Nucleus accumbens (tissue), 56 donors: ENCODE measurements at places on chromosomes 7 and 10.

DNA sequence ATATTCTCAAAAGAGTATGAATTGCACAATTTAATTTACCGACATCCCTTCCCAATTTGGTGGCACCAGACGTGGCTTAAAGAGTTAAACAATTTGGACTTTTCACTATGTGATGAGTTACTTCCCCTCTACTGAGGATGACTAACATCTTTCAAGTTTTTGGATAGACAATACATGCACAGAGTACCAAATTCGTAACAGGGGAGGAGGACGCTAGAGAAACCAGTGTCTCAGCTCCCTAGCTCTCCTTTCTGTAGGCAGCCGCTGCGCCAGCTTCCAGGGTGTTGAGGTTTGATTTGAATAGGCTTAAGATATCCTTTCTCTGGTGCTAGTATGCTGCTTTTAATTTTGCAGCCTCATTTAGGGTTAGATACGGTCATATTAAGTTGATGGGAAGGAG, 69.2 kb downstream of the GNA12 start:
- no peak for DNase-seq

DNA sequence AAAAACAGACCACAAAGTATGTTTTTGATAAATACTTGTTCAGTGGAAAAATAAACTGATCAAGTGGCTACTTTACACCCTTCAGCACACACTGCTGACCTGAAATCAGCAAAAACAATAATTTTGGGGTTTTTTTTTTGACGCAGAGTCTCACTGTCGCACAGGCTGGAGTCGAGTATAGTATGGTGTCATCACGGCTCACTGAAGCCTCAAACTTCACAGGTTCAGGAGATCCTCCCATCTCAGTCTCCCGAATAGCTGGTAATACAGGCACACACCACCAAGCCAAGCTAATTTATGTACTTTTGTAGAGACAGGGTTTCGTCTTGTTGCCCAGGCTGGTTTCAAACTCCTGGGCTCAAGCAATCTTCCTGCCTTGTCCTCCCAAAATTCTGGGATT, 30.6 kb downstream of the TARP start:
- DNase-seq, result no peak

GRCh38 chr10:100731407-100732240, 13.8 kb upstream of the PAX2 start:
- DNase-seq, result no peak

- DNase-seq, result no peak
Measured at GRCh38 chr7:150721970-150722373, 5.6 kb downstream of the GIMAP1 start.

GRCh38 chr7:32479574-32480200, 10.5 kb downstream of the LSM5 start:
- no peak for DNase-seq

DNA sequence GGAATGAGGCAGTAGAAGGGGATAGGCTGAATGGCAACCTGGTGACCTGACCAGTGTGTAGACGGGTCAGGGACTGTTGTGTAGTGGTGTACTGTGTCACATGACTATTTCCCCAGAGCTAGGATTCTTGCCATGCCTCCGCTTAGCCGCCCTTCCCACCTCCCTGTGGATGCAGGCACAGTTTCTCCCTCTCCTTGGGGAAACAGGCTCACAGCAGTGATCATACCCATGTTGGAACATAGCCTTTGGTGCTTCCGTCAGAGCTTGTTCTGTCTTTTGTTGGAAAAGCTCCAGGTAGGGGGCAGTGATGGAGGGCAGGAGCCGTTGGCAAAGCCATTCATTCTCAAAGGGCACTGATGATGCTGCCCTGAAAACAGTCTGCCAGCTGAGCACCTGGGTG, 44.3 kb downstream of the OGDH start:
- DNase-seq, result peak; percentile 16

GRCh38 chr7:142556740-142557139, 192.5 kb upstream of the PRSS1 start:
- DNase-seq, result no peak

DNA sequence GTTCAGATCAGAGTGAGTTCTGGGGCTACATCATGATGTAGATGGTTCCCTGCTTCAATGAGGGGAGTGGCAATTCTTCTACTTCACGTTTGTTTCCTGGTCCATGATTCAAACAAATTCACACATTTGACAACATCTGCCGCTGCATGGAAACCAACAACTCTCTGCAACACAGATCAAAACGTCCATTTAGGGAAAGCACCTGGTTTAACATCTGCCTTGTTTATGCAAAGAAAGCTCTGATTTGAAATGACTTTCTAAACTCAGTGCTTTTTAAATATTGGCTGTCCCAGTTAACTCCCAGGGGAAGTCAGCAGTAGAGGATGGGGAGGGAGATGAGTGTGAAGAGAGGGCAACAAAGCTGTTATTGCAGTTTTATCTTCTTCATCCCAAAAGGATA, 93.8 kb downstream of the GAD2 start:
- DNase-seq, result no peak

DNA sequence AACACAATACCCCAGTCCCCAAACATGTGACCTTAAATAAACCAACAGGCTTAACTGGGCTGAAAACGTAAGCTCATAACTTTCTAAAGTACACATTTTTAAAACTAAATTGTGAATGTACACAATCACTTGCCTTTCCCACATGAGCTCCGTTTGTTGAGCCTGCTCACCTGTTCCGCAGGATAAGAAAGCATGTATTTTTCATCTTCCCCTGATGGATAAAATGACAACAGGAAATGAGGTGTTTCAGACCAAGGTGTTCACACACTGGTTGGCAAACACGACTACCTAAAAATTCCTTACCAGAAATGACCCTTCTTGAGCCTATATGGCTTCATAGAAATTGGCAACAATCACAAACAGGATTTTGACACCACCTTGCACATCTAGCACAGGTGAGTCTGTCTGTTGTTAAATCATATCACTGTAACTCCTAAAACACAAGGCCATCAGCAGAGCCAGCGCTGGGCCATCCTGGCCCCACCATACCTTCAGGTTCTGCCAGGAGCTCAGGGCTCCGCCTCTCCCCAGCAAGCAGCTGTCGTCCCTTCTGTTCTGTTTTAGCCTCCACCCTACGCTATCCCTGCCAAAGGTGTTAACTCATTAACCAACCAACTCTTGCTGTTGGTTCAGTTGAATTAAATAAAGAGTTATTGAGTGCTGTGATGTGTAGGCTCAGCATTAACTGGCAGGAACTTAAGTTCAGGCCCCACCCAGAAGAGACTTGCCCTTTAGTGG, 73.6 kb upstream of the RNF32 start:
- no peak for DNase-seq

DNA sequence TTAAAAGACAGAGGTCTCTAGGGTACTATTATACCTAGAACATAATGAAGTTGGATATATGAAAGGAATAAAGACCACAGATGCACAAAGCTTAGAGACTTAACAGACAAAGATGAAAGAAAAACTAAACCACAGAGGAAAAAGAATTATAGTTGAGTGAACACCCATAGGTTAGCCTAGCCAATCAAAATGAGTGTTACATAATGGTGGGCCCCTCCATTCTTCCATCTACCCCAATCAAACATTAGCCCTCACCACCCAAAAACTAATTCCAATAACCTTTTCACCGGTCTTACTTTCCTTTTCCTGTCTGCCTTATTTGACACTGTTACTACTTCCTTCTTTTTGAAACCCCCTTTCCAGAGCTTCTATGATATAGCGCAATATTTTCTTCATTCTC, 130.1 kb downstream of the ELMO1 start:
- no peak for DNase-seq

DNA sequence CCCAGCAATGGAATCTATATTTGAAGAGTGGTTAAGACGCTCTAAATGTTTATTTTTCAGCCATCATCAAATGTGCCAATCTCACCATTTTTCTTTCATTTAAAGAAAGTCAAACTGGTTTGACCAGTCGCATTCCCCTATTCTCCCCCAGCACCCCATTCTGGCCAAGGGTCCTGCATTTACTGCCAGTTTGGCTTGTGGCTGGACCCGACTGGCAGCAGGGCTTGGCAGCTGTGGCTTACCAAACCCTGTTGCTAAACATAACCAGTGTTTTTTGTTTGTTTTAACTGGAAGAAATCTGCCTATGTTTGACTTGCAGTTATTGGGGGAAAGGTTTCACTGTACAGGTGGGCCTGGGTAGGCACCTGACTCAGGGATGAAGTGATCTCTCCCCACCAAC, 116.3 kb downstream of the CYP26A1 start:
- DNase-seq, result no peak

DNA sequence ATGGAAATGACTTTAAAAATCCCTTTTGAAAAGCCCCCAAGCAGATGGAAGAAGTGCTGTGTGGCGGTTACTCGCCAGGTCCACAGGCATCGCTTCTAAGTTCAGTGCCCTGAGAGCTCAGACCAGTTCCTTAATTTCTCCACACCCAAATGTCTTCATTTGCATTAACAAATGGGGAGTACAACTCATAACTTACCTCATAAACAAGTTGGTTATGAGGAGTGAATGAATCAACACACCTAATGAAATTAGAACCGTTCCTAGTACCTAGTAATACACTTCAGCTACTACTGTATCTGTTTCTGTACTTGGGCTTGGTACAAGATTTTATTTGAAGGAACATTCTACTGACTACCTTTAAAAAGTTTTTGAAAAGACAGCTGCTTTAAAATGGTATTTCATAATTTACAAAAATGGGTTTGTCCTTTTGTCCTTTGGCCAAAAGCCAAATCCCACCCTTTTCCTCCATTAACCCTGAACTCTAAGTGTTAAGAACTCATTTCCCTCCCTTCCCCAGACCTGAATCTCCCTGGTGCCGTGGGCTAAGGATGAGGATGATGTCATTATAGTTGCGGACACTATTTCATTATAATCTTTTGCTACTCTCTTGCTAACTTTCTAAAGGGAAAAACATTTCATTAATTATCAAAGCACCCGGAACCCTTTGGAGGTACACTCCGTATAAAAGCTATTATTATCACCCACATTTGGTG, 221.5 kb upstream of the CELF2 start:
- no peak for DNase-seq
